ENCODE measurements at places on chromosomes 6 and 20.

- DNase-seq = no peak
Observed at GRCh38 chr6:123569575-123569974, 67.2 kb downstream of the TRDN start.

DNA sequence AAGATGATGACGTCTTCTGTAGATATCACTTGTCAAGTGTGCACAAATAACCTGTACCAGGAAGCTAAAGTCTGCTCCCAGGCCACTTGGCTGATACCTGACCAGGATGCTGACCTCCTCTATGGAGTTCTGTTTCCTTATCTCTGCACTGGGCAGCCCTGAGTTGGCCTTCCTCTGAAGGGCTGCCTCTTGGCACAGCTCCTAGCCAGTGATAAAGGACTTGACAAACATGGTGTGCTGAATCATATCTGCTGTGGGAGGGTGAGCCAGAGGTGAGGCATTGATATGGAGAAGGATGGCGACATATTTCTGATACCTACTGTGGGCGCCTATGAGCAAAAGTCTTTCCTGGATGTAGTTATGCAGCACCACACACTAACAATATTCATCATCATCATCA is 32.8 kb upstream of the FOXA2 start:
- no peak for DNase-seq

DNA sequence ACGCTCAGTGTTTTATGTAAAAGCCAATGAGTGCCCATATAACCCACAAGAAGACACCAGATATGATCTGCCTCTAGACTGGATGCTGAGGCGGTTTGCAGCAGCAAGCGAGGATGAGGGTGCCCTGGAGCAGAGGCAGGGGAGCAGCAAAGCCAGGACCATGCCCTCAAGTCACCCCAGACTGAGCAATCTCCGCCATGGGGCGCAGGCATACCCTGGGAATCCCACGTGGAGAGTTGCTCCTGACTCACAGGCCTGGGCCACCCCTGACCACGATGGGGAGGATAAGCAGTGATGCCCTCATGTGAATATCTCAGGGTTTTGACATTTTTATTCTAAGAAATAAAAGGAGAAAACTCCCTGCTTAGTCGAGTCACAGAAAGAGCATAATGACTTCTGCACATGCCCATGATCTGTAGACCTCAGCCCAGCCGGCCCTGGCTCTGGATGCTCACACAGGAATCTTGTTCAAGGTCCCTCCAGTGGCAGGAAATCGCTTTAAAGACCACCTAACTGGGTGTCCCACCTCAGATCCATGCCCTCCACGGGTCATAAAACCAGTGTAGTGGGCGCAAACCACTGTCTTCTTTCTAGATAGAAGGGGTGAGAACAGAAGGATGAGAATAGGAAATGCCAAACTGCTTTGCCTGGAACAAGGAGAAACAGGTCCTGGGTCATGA is 138.3 kb upstream of the SNX9 start:
- DNase-seq = no peak

DNA sequence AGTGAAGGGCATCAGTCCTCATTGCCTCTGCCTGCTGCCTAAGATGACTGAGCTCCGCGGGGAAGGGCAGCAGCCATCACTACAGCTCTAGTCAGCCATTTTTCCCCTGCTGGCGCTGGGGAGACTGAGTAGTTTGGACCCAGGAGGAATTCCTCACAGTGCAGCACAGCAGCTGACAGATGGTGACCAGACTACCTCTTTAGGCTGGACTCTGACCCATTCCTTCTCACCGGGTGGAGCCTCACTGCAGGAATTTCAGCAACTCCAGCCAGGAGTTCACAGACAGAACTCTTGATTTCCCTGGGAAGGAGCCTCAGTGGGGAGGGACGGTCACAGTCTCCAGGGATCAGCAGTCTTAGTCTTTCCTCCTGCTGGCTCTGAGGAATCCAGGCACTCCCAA is 492.0 kb upstream of the MMS22L start:
- DNase-seq = no peak

GRCh38 chr6:154536999-154537398 is 26.5 kb upstream of the CNKSR3 start:
- no peak for DNase-seq

DNA sequence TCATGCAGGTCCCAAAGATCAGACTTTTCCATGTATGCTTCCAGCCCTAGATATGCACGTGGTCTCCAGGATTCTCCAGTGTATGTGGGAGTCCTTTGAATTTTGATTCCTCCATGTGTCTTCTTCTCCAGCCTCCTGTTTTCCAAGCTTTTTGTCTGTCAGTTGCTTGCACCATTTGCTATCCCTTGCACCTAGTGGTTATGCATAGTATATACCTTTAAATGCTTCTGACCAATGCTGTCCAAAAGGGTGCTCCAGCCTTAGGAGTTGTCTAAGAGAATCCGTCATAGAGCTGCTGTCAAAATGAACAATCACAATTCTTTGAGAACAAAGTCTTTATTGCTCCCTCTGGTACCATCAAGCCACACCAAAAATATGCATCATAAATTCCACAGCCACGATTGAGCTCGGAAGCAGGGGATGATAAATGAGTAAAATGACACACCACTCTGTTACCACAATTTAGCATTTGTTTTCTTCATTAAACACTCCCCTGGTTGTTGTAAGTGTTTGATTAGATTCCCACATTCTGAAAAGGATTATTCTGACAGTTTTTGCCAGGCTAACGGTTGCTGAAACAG is 706.2 kb upstream of the GJE1 start:
- no peak for DNase-seq

GRCh38 chr6:14059791-14060436 is 57.7 kb upstream of the CD83 start:
- DNase-seq = no peak

GRCh38 chr6:157763904-157764177 is 59.2 kb upstream of the SNX9 start:
- DNase-seq = no peak

DNA sequence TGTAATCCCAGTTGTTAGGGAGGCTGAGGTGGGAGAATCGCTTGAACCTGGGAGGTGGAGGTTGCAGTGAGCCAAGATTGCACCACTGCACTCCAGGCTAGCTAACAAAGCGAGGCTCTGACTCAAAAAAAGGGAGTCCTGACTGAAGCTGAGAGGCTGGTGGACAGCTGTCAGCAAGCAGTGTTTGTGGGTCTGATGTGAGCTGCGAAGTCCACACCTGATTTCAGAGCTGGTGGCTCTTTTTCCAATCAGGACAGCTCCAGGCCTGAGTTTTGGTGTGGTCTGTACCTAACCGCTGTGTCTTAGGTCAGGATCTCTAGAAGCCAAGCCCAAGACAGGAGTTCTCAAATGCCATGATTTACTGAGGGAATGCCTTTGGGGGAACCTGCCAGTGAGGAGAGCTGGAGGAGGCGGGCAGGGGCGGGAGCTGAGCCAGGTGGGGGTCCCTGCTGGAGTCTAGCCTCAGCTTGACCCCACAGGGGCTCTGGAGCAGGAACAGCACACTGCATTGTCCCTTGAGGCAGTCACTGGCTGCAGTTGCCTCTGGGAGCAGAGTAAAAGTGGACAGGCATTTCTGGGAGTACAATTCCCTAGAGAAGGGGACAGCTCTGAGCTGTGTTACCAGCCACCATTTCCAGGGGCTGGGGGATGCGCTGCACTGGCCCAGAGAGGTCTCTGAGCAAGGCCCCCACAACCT is 5.0 kb downstream of the GFRA4 start:
- no peak for DNase-seq

GRCh38 chr6:150514806-150515380 is 84.8 kb upstream of the PLEKHG1 start:
- no peak for DNase-seq

DNA sequence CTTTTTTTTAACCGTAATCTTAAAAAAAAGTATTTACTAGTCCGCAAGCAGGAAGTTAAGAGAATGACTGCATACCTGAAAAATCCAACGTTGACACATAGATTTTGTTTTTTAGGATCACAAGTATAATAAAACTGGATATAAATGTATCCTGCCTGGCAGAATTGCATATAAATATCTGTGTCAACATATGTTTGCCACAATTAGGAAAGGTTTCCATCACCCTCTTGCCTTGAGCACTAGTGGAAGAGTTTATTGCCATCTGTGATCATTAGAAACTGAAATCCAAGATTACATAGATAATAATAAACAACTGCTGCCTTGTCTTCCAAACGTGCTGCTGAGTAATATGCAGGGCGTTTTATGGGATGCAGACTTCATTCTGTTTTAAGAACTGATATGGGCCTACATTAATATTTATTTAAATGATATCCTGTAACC is 27.9 kb downstream of the PLEKHG1 start:
- no peak for DNase-seq

GRCh38 chr6:107823047-107823557 is 1.0 kb downstream of the SCML4 start:
- no peak for DNase-seq

- DNase-seq = no peak
Observed at GRCh38 chr6:155125906-155126305, 130.8 kb downstream of the TIAM2 start.

GRCh38 chr6:37241775-37242428 is 15.7 kb upstream of the TBC1D22B start:
- DNase-seq = no peak

DNA sequence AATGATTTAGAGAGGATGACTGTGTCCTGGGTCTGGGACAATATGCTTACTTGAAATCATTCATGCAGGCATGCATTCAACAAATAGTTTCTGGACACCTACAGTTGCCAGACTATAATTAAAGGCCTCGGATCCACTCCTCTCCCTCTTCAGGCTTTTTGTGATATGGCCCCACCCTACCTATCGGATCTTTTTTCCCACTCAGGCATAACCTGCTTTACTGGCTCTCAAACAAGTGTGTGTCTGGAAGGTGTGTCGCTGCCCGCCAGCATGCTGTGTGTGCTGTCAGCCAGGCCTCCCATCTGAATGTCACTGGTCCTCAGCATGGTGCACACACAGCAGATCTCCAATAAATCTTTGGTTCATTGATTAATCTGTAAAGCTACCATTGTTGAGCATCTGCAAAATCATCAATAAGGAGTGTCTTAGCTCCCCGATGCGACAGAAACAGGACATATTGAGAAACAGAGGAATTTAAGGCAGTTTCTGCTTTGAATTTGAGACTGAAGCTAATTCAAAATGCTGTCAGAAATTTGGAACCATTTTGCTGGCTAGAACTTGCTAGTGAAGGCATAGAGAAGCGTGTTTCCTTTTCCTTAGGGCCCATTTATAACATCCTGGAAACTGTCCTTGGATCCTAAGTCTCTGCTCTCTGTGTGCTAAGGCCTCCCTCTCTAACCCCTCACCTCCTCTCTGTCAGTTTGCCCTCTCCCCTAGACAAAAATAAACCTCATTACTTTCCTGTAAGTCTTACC is 23.5 kb upstream of the CCN6 start:
- no peak for DNase-seq

- no peak for DNase-seq
Observed at GRCh38 chr20:47059536-47059935, 164.9 kb downstream of the EYA2 start.

- no peak for DNase-seq
Observed at GRCh38 chr20:24423390-24424313, 45.8 kb upstream of the SYNDIG1 start.

DNA sequence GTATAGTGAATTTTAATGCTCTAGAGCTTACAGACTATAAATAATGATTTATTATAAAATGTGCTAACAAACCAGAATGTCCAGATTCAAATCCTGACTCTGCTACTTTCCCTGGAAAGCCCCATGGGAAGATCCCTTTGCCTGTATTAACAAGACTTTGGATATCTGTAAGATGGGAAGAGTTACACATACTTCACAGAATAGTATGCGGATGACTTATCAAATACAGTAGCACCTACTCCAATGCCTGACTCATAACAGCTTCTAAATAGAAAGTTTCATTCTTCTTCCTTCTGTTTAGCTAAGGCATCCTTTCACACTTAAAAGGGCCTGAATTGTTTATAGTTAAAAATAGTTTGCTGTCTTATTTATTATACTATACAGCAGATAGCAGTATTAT is 166.3 kb downstream of the KCNQ5 start:
- DNase-seq = no peak

DNA sequence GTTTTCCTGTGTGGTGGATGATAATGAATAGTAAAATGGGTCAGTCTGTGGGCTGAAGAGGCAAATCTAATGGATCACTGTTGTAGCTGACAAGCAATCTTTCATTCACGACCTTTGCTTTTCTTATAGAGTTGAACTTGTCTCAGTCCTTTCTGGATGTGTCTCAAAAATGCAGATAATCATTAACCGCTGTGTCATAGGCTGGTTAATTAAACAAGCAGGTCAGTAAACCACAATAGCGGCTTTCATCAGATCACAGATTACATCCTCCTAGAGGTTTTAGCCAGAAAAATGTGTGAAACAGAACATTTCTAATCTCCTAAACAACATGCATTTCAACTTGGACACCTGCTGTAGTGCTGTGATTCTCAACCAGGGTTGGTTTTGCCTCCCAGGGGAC is 2.5 kb upstream of the METTL24 start:
- no peak for DNase-seq

GRCh38 chr20:38211200-38212097 is 46.4 kb upstream of the TGM2 start:
- no peak for DNase-seq

DNA sequence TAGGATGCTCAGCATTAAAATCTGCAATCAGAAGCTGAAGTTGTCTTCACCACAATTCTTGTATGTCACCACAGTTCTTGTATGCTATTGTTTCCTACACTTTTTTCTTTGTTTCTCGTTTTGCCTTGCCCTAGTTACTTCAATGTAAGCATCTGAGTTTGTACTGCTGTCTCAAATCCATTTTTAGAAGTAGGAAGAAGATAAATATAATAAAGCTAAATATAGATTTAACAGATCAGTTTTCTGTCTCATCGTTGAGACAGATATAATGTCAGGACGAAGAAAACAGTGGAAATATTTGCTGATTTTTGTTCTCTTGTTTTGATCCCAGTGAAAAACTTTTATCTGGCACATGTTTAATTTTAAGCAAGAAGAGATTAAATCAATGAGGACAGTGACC is 318.0 kb downstream of the QKI start:
- no peak for DNase-seq

DNA sequence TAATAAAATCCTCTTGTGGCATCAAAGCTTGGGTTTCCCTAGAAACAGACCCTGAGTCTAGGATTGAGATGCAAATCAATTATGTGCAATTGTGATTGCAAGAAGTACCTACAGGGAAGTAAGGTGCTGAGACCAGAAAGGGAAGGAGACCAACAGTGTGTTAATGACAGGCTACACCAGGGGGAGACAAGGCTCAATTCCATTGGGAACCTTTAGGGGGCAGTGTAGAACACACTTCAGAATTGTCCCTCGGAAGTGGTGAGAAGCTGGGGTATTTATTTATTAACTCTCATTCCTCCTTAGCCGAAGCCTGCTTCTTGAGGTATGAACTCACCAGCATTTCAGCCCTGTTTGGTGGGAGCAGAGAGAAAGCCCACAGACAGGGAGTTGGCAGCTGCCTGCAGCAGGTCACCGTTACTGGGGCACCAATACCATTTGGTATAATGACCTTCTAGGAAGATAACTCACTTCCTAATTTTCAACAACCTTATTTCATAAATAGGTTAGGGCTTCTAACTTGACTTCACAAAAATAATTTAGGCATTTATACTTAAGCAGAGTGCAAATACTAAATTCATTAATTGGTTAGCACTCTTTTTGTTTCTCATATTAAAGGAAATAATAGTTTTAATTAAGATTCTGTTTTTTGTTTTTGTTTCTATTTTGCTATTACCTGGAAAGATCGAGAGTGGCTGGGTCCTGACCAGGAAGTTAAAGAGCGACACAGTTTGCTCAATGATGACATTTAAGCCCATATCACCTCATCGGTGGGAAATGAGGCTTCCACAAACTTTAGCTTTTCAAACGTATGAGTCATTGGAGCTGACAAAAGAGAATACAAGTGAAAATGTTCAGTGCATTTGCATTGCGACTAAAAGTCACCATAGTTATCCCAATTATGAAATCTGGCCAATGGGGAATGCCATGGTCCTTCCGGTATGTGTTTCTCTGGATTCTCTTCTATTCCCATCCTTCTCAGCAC is 94.8 kb downstream of the BTBD3 start:
- no peak for DNase-seq

Data from retinal pigment epithelial cell (primary cell).